ENCODE measurements at places on chromosomes 4 and X.

DNA sequence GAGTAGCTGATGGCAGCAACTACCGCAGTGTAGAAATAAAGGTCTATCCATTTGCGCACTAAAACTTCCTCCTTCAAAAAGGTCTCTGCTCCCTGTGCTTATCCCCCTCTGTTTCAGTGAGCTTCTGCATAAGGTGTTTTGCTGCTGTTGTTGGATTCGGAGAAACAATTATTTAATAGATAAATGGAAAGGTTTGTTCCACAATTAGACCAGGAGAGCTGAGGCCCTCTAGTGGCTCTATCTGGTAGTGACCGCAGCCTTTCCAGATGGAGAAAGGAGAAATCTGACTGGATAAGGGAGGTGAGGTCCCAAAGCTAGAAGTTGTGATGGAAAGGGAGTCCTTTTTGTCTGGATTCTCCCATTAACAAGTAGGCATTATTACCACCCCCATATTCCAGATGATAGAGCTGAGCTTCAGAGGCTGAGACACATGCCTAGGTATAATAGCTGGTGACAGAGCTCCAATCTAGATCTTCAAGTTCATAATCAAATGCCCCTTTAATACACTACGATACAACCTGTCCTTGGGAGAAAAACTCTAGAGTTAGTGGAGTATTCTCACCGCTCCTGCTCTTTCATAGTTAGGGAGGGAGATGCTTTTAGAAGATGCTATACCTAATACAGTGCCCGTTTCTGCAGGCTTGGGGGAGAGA, 5.1 kb upstream of the GABRQ start:
- no peak for DNase-seq

DNA sequence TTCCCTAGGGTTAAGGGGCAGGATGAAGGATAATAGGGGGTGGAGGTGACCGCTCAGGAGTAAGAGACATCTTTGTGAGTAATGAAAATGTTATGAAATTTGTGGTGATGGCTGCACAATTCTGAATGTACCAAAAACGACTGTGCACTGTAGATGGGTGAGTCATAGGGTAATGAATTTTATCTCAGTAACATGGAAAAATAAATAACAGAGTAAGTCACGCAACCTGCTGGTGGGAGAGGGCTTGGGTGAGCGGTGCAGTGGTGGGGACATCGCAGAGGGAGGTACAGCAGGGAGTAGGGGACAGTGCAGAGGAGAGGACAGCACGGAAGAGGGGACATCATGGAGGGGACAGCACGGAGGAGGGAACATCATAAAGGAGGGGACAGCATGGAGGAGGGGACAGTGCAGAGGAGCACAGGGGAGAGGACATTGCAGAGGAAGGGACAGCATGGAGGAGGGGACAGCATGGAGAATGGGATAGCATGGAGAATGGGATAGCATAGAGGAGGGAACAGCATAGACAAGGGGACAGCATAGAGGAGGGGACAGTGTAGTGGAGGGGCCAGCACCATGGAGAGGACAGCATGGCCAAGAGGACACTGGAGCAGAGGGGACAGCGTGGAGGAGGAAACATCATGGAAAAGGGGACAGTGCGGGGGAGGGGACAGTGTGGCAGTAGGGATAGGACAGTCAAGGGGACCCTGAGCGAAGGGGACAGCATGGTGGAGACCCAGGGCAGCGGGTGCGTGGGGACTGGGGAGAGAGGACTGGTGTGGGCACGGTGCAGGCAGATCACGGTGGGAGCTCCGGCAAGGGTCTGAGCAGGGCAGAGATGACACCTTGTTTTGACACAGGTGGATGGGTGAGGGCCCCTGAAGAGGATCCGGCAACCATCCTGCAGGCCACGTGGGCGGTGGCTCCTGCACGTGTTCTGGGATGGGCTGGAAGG, 68.5 kb upstream of the MXD4 start:
- DNase-seq, result no peak

- no peak for DNase-seq
Observed at GRCh38 chr4:177118596-177118995, 191.1 kb upstream of the NEIL3 start.

GRCh38 chr4:101584306-101584705, 206.2 kb upstream of the BANK1 start:
- no peak for DNase-seq

DNA sequence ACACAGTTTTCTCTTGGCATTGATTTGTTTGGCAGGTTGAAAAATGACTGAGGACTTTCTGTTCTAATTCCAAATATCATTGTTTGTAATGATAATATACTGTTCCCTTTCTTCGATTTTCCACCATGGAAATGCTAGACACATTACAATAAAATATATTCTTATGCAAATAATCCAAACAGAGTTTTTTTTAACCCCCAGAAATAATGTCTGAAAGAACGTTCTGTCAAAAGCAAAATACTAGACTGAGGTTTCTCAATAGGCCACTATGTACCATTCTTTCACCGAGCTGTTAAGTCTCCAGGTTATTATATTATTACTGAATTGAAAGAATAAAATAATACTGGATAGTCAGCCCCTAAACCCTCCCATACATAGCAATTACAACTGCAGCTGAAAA, 312.5 kb downstream of the ZIC3 start:
- DNase-seq, result no peak

DNA sequence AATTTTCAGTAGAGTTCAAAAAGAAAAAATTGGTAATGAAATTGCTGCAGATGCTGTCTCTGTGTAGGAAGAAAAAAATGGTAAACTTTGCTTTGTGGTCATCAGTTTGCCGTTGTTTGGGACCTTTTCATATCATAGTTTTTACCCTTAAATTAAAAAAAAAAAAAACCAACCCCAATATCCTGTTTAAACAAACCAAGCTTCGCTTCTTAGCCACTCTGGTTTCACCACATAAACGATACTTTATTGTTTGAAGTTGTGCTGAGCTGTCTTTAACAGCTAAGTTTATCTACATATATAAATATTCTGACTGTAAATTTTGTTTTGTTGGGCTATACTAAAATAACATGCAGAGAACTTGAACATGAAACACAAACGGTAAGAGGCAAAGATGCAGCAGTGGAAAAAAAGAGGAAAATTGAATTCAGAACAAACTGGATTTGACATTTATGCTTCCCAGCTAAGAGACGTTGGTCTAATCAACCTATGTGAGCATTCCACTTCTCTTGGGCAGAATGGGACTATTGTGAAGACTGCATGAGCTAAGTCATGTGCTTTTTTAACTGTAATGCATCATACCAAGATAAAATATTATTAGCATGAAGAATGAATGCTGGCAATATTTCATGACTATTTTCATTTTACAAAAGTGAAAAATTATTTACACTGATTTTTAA, 15.7 kb upstream of the H2AZ1 start:
- no peak for DNase-seq

- DNase-seq, result no peak
Observed at GRCh38 chr4:38464328-38464727, 199.7 kb upstream of the KLF3 start.

DNA sequence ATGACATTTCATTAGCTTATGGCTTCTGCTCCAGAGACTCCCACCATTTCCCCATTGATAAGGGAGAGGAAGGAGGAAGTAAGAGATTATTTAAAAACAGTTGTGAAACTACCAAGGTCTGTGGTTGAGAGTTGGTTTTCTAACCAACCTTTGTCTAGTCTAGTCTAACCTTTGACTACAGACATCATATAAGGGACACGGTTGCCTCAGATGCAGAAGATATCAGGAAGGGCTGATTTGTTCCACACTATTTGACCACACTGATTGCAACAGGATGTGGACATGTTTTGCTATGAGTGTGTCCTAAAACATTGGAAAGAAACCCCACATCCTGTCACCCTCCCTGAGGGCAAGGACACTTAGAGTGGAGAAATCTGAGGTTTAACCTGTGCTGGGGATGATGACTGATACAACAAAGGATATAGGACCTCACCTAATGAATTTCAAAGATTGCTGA, 53.0 kb downstream of the COQ2 start:
- DNase-seq, result no peak

DNA sequence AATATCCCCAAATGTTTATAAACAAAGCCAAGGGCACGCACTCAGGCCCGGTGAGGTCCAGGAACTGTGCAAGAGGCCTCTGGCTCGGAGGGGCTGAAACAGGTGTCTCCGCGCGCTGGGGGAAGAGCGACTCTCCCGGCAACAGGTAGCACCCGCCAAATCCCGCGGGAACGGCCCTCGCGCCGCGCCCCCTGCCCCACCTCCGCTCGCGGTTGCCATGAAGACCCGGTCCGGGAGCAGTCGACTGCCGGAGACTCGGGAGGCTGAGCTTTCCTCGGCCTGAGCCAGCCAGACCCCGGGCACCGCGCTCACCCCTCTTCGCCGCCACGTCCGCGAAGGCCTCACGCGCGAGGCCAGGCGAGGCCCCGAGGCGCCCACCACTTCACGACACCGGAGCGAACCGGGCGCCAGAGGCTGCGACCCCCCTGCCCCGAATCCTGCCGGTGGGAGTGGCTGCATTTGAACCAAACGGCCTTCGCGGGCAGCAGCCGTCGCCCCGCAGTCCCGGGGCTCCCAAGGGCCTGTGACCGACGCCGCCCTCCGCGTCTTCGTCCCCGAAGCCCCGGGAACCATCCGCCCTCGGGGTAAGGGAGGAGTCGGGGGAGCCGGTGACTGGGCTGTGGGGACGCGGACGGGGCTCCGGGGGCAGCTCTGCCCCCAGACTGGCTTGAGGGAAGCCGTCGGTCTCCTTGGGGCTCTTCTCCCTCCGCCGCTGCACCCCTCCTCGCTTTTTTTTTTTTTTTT, at the start of gene NSUN7:
Gene NSUN7, plus strand, starts transcription at position 239 of the 744 bp plus-strand sequence. CDS start 739 bp downstream, outside the sequence.
- peak; percentile 47 for DNase-seq

- DNase-seq, result no peak
Observed at GRCh38 chrX:51598899-51599298, 19.8 kb downstream of the CENPVL3 start.

GRCh38 chr4:94507281-94507680, 55.5 kb downstream of the PDLIM5 start:
- no peak for DNase-seq

Data from GM20000 (cell line).